ENCODE measurements at places on chromosomes 3 and 15.

DNA sequence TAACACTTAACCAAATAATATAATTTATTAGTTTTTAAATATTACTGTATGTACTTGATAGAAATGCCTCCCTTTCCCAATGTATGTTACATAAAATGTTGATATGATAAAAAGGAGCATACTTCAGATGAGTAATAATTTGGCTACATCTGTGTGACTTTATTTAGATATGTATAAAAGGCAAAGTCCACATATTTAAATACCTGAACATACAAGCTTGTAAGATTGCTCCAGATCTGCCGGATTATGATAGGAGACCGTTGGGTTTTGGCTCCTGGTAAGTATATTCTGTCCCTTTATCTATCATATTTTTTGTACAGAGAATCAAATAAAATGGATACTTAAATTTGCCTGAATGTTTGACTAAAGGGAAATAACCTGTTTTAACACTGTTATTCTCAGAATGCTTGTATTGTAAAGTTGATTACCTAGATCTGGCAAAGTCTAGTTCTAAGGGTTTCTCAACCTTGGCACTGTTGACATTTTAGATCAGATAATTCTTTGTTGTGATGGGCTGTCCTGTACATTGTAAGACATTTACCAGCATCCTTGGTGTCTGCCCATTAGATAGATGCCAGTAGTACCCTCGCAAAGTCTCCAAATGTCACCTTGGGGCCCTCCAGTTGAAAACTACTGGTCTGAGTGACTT lies 38.5 kb downstream of the LRCH3 start:
- DNase-seq, result no peak

- DNase-seq, result no peak
Observed at GRCh38 chr3:123340336-123340735, 108.6 kb downstream of the ADCY5 start.

DNA sequence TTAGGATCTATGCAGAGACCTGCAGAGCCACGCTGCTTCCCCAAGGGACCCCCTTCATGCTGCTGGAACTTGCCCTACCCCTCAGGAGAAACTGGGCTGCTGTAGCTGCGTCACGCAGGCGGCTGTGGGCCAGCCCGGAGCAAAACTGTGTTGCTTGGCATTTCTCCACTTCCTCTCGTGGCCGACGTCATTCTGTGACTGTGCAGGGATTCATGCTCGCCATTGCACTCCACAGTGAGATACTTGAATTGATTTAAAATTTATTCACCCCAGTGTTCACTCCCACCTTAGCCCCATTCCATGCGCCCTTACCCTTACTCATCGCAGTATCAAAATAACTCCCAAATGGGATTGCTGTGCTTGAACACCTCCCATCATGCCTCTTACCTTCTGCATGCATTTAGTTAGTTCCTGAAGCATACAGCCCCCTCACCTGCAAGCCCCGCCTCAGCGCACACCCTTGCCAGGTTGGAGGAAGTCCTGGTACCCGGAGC lies 45.7 kb downstream of the TMEM44 start:
- DNase-seq, result no peak

GRCh38 chr3:43094851-43095250 lies 11.0 kb downstream of the POMGNT2 start:
- DNase-seq, result no peak

- peak; percentile 30 for DNase-seq
Observed at GRCh38 chr3:58150810-58151199, 60.0 kb downstream of the DNASE1L3 start.

DNA sequence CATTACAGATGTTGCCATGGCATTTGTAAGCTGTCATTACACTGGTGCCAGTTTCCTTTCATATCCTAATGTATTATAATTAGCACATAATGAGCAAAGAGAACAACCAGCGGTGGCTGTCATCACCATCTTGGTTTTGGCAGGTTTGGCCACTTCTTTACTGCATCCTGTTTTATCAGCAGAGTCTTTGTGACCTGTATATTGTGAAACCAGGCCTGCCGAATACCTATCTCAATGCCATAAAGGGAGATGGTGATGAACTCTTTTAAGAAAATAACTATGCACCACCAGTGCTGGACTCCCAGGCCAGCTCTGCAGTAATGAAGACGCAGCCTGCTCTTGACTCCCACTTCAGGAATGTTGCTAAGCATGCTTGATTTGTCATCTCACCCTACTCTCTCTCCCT lies 458.1 kb upstream of the NR2F2 start:
- DNase-seq, result peak; percentile 94

DNA sequence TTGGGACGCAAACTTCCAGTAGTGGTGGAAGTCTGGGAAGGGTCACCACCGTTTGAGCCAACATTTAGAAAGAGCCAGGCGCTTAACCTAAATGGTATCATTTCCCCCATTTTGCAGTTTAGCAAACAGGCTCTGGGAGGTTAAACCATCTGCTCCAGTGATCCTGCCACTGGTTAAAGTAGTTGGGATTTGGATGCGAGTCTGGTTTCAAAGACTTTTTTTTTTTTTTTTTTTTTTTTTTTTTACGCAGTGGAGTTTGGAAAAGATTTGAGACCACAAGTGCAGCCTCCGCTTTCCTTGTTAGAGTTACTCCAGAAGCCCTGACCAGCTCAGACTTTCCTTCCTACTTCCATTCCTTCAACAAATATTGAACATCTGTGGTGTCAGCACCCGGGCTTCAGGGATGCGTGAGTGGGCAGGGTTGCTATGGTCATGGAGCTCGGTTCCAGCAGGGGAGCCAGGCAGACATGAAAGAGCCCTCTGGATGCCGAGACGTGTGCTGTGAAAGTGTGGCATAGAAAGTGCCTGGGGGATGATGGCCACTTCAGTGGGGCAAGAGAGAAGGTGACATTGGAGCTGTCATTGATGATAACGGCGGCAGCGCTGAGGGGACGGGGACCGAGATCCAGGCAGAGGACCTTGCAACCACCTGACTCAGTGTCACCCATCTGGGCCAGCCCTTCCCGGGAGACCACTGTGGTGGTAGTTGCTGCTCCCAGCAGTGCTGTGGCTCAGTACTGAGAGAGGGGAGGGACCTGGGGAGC lies 1.1 kb upstream of the RNU6-1 start:
- DNase-seq, result peak; percentile 19

GRCh38 chr3:16426665-16427064 lies 86.8 kb downstream of the RFTN1 start:
- DNase-seq, result no peak

GRCh38 chr3:190180268-190180667 lies 59.6 kb upstream of the P3H2 start:
- peak; percentile 93 for DNase-seq

GRCh38 chr3:98733053-98733811 lies 29.9 kb upstream of the ST3GAL6 start:
- no peak for DNase-seq

GRCh38 chr15:85582131-85583079 lies 202.0 kb downstream of the AKAP13 start:
- peak; percentile 43 for DNase-seq

DNA sequence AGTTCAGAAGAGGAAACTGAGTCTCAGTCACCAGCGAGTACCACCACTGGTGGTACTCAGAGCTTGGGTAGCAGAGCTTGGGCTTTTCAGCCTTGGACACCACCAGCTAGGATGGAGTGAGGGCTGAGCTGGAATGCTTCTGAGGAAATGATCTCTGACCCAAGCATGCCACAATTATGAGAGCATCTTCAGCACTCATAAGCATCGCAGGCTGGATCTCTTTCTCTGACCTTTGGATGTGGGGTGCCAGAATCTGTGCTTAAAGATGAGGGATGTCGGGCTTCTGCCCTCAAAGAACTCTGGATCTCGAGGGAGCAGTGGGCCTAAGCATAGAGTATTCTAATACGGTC lies 36.4 kb downstream of the ZNF710 start:
- DNase-seq, result no peak

- no peak for DNase-seq
Observed at GRCh38 chr15:88142121-88142520, 114.4 kb downstream of the NTRK3 start.

- no peak for DNase-seq
Observed at GRCh38 chr3:144480416-144480919, 508.8 kb downstream of the DIPK2A start.

- no peak for DNase-seq
Observed at GRCh38 chr3:46711305-46711704, 6.4 kb downstream of the PRSS50 start.

- DNase-seq, result peak; percentile 43
Observed at GRCh38 chr3:27589795-27590194, 105.6 kb upstream of the SLC4A7 start.

DNA sequence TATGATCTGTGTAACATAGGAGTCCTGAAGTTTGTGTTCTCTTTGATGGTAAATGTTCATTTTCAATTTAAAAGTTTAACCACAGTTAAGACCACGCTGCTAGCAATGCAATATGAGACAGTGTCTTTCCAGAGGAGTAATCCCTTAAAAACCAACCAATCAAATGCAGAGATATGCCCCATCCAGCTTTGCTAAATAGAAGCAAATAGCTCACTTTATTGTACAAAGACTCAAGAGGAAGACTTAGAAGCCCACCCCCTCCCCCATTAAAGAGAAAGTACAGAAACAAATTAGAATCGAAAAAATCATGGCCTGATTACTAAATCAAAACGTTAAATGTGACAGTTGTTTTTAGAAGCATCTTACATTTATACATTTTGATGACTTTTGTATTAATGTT lies 2.1 kb upstream of the ANP32A start:
- no peak for DNase-seq

DNA sequence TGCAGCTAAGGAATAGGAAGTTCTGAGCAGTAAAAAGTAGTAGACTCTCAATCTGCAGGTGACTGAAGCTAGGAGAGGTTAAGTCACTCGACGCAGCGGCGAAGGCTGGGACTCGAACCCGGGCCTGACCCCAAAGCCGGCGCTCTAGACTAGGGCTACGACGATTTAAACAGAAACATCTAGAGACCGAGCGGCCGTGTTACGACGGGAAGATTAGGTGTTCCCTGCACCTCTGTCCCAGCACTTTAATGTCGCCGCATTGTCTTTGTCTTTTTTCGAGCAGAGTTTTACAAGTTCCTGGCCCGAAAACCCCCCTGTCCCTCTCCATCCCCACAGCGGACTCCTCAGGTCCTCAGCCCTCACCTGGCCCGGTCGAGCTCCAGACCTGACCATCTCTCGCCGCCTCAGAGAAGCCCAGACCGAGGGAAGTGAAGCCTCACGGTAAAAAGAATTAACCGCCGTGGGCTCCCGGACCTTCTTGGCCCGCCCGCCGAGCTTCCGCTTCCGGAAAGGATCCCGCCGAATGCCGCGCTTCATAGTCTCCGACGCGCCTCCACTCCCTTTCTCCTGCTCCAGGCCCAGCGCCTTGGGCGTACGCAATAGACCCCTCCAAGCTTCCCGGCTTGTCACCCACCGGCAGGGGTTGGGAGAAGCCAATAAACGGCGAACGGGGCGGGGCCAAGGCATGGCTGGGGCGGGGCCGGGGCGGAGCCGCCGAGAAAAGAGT lies at the start of gene CCDC14:
TSS of gene CCDC14 (minus strand) at position 449 of the 727 bp plus-strand sequence. CDS start at position 393, 56 bp downstream.
- peak; percentile 88 for DNase-seq

DNA sequence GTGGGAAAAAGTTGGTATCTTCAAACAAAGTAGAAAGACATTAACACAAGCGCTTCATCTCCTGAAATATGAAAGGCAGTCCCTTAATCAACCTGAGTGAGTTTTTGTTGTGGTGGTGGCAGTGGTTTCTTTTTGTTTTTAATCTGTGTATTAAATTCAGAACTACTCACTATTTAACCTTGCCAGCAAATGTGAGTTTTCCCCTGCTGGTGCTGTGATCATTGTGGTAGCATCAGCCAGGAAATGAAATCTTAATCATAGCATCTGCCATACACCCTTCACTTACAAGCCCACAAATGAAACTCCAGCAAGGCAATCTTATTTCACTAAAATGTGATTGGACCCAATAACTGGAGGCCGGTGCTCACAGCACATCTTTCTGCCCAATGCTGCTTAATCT lies 229.7 kb downstream of the SHOX2 start:
- no peak for DNase-seq

GRCh38 chr3:69250014-69250413 lies 127.6 kb upstream of the LMOD3 start:
- no peak for DNase-seq

- DNase-seq, result peak; percentile 19
Observed at GRCh38 chr15:65937476-65937875, 68.2 kb downstream of the RAB11A start.

- no peak for DNase-seq
Observed at GRCh38 chr15:72916897-72917296, 133.3 kb upstream of the ADPGK start.

DNA sequence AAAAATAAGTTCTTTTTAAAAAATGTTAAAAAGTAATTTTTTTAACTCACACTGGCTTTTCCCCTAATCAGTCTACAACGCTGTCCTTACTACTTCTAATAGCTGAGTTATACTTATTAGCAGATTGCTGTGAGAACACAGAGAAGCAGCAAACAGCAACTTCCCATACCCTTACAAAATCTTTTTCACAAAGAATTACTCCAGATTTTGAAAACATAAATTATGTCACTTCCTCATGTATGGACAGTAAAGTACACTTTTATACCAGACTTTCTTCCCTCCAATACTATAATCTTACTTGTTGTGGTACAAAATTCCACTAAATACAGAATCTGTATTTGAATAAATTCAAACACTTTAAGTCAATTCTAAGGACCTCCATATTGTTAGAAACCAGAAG lies 2.1 kb downstream of the PHC3 start:
- DNase-seq, result no peak

DNA sequence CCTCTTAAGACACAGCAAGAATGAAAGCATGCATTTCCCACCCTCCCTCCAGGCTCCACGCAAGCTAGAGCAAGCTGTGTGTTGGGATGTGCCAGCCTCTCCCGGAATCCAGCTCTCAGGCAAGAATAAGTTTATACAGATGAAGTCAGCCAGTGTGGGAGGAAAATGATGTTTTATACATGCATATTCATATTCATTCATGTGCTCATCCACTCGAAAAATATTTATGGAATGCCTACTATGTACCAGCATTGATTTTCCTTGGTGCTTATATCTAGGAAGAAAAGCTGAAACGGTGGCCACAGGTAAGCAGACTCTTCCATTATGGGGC lies 62.7 kb downstream of the KLHL6 start:
- DNase-seq, result peak; percentile 92

GRCh38 chr15:88701561-88702095 lies 62.8 kb downstream of the ISG20 start:
- DNase-seq, result no peak

DNA sequence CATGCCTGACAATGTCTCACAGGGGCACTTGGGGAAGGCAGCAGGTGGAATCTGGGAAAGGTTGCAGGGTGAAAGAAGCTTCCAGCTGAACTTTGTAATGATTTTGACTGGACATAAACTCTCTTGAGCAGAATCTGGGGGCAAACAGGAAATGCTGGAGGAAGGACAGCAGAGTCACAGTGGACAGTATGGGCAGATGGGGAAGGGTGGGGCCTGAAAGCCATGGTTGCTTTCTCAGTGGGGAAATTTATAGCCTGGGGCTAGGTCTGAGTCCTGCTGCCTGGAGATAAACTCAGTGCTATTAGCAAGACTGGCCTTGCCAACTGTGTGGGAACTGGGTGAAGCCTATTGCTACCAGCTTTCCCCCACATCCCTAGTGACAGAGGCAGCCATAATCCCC lies 203.2 kb downstream of the OSBPL10 start:
- no peak for DNase-seq

Data from bronchial epithelial cell (primary cell).